Activated B cell treated with CpG ODN at 0.5 μM for 24 hours (primary cell): ENCODE measurements at places on chromosomes 5 and 9. TPM values are rescaled to one million over a fixed set of nuclear protein-coding genes. Genes with fewer than 3 reads are reported as not detected.

DNA sequence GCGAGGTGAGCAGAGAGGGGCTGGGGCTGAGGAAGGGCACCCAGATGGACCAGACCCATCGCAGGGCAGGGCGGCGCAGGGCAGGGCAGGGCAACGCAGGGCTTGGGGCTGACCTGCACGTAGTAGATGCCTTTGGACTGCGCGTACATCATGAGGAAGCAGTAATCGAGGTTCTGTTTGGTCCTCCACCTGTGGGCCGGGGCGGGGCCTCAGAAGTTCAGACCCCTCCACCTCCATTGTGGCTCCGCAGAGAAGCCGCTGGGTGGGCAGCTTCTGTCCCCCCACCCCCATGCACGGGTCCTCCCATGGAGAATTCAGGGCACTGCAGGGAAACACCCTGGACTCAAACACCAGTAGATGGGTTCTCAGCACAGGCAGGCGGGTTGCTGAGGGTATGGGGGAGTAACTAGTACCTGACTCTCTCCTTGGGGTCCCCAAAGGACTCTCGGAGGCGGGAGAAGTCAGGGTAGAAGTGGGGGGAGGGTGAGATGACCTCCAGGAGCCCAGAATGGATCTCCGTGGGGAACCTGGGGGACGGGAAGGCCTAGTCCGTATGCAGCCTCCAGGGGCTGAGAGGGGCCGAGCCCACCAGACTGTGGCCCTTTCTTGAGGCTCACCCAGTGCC lies 6.4 kb downstream of the LTC4S start:
- DNase-seq = no peak

- no peak for DNase-seq
Observed at GRCh38 chr5:151062405-151063141, 18.3 kb downstream of the TNIP1 start.

Gene PPP3R2
- not detected in 2 replicates for total RNA-seq

GRCh38 chr5:143008809-143009521 lies 238.8 kb downstream of the ARHGAP26 start:
- DNase-seq = no peak

DNA sequence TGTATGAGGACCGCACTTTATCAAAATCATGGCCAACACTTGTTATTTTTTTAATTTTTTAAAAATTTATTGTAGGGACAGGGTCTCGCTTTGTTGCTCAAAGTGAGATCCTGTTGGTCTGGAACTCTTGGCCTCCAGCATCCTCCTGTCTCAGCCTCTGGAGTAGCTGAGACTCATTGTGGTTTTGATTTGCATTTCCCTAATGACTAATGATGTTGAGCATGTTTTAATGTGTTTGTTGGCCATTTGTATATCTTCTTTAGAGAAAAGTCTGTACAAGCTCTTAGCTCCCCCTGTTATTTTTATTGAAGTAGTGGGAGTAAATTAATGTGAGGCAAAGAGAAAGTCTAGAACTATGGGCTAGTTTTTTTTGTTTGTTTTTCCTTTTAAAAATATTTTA lies 1.6 kb upstream of the RPS6 start:
- DNase-seq = no peak
